ENCODE measurements at places on chromosomes 4 and X.

GRCh38 chr4:153542834-153543233 is 76.7 kb downstream of the TMEM131L start:
- no peak for DNase-seq

DNA sequence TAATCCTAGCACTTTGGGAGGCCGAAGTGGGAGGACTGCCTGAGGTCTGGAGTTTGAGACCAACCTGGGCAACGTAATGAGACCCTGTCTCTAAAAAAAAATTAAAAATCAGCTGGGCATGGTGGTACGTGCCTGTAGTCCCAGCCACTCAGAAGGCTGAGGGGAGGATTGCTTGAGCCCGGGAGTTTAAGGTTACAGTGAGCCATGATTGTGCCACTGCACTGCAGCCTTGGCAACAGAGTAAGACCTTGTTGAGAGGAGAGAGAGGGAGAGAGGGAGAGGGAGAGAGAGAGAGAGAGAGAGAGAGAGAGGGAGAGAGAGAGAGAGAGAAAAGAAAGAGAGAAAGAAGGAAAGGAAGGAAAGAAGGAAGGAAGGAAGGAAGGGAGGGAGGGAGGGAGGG is 144.9 kb downstream of the RASL11B start:
- DNase-seq: no peak

GRCh38 chrX:110466790-110467189 is 108.1 kb downstream of the RTL9 start:
- DNase-seq: no peak

GRCh38 chr4:5815641-5816040 is 77.2 kb downstream of the CRMP1 start:
- DNase-seq: no peak

DNA sequence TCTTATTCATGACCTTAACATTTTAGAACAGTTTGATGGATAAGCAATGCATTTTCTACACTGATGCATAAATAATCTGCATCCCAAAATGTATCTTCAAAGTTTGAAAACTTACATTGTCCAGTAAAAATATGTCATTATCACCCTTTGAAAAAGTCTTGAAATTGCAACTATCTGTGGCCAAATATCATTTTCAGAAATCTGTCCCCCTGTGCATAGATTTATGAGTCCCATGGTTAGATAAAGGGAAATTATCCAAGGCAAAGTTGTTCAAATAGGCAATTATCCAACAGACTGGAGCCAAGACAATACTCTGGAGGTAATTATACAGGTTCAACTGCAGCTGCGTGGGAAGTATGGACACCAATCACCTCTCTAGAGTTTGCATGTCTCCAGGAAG is 182.5 kb upstream of the INTU start:
- no peak for DNase-seq

GRCh38 chrX:112746812-112747595 is 67.3 kb upstream of the LHFPL1 start:
- peak; percentile 6 for DNase-seq

DNA sequence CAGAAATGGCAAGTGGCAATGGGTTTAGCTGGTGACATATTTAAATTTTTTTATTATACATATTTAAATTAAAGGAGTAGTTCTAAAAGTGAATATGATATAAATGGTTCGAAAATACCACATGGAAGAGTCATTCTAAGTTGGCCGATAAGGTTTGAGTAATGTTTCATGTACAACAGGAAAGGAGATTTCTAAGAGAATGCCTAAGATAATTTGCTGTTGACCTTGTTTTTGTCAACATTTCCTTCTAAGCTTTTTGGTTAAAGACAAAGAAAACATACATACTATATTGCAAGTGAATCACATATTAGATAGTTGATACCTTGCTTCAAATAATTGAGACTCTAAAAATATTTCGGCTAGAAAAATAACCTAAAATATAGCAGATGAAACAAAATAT is 526.6 kb upstream of the SLIT2 start:
- no peak for DNase-seq

GRCh38 chrX:118694638-118695037 is 32.8 kb upstream of the IL13RA1 start:
- no peak for DNase-seq

- peak; percentile 43 for DNase-seq
Observed at GRCh38 chr4:72631296-72631695, 62.3 kb upstream of the ADAMTS3 start.

- DNase-seq: no peak
Observed at GRCh38 chrX:53223955-53224859, 800 bp downstream of the KDM5C start.

DNA sequence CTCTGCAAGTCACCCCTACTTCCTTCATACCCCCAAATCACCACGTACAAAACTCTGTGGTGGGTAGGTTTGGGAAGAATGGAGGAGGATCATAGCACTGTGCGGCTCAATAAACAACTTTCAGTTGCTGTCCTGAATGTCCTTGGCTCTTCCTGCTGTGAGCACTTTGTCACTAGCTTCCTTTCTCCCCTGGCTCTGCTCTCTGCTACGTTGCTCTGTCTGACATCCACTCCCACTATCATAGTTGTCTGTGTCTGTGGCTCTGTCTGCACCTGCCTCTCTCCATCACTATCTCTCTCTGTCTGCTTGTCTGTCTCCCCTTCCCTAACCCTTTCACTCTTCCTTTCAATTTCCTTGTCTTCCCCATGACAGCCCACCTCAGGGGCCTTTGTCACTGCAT is 21.2 kb upstream of the SMPX start:
- DNase-seq: no peak

All from H4 (cell line).